Left kidney (tissue), 8 donors: ENCODE measurements at places on chromosomes 7 and 10.

GRCh38 chr10:98013122-98013521 is 17.3 kb downstream of the CRTAC1 start:
- DNase-seq: no peak

- DNase-seq: no peak
Measured at GRCh38 chr7:139591550-139592195, 68.2 kb downstream of the CLEC2L start.

DNA sequence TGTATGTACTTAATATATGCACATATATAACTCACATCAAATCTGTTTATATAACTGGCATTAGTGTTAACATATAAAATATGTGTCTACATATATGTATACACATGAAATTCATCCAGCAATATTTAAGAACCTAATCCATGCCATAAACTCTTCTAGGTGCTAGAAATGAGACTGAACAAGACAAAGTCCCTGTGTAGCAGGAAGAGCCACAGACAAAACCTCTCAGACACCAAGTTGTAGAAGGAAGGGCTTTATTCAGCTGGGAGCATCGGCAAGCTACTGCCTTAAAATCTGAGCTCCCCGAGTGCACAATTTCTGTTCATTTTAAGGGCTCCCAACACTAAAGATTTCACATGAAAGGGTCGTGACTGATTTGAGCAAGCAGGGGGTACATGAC is 52.5 kb downstream of the CRPPA start:
- no peak for DNase-seq

DNA sequence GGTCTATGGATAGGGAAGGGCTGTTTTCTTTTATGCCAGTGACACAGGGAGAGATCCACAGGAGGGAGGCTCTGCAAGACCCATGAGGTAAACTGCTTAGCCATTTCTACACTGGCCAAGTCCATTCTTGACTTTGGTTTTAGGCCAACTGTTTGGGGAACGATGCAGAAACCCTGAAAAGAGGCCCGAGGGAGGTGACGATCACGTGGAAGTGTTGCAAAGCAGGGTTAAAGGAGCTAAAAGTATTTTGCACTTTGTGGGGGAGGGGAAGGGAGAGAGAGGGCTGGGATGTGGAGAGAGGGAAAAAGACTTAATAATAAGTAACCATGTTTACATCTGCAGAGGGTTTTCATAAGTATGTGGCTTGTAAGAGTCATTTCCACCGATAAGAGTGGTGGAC is 239.7 kb downstream of the EMX2 start:
- no peak for DNase-seq

DNA sequence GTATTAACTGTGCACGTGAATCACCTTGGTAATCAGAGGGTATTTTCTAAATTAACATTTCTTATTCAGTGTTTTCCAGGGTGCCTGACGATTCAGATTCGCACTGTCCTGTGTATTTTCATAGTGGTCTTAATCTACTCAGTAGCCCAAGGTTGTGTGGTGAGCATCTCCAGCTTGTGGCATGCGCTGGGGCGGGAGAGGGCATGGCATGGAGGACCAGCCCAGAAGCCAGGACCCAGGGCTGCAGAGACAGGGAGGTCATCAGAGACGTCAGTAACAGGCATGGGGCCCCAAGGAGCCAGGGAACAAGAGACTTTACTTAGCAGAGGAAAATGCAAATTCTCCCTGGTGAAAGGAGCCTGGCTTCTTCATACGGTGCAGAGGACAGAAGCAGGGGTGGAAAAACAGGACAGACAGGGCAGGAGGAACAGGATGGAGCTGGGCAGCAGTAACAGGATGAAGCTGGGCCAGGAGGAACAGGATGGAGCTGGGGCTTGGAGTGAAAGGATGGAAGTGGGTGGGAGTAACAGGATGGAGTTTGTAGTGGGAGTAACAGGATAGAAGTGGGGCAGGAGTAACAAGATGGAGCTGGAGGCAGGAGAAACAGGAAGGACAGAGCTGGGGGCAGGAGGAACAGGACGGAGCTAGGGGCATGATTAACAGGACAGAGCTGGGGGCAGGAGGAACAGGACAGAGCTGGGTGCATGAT is 110.9 kb downstream of the ADCY1 start:
- DNase-seq: no peak

DNA sequence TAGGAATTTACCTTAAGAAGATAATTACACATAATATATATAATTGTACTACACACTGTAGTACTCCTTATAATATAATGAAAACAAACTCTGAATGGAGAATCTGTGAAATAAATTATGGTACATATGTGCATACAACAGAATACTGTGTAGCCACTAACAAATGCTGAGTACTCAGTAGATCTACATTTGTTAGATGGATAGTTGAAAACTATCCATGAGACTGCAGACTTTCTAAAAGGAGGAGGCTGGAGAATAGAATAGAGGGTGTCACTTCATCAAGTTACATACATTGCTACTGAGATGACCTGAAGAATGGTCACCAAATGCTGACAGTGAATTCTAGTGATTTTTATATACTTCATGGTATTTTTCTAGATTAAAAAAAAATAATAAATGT is 68.7 kb upstream of the OGDHL start:
- DNase-seq: no peak

- DNase-seq: no peak
Measured at GRCh38 chr10:43341450-43341849, 30.0 kb upstream of the FXYD4 start.

DNA sequence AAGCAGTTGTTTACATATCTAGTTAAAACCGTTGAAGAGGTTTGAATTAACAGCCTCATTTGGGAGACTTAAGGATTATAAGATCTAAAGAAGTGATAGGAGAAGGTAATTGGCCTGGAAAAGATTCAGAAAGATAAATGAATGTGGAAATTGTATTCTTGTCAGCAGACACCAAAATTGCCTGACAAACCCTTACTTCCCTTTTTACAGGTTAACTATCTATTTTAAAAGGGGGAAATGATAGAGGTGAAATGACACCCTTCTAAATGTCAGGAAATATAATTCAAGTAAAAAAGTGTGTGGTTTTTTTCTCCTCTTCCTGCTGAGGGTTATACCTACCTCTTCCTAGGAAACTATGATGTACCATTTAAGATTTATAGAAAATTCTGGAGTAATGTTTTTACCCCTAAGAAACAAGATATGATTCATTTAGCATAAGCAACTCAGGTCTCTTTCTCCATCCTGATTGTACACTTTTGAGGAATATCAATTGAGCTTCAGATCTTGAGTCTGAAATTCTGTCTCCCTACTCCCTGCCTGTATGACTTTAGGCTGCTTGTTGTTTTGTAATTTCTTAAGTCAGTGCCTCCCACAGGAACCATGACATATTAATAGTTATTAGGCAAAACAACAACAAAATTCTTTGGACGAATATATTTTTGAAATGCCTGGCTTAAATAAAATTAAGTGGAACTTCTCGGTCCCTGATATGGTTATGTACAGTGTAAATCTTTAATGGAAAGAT is 250.4 kb downstream of the RNLS start:
- no peak for DNase-seq

DNA sequence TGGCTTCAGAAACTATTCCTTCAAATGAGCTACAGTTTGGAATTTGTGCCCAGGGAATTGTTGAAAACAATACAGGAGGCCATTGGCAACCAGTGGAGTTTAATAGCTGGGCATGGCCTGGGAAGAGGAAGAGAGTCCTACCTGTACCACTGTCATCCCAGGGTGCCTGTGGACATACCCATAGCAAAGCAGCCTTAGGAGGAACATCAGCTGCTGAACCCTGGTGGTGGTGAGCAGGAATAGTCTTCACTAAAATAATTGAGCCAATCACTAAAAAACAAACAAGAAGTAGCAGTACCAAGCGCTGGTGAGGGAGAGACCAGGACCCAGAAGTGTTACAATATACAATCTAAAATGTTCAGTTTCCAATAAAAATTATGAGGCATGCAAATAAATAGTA is 14.5 kb downstream of the IGFBP1 start:
- DNase-seq: no peak
